ENCODE measurements at places on chromosomes 3 and 15.

DNA sequence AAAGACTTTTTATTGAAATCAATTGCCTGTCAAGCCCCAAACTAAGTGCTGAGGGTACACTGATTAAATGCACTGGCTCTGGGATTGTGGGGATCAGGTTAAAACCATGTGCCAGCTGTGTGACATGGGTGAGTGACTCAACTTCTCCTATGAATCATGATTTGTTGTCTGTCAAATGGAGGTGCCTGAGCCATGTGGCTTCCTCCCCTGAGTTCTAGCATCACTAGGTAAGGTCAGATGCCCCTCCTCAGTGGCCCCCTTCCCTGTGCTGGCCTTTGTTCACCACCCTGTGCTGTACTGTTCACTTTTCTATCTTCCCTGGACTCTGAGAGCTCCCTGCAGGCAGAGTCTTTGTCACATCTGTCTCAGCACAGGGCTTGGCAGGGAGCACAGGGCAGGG lies 43.6 kb upstream of the ATP2B2 start:
- DNase-seq = no peak

- no peak for DNase-seq
Measured at GRCh38 chr3:121956363-121956762, 62.2 kb downstream of the SLC15A2 start.

DNA sequence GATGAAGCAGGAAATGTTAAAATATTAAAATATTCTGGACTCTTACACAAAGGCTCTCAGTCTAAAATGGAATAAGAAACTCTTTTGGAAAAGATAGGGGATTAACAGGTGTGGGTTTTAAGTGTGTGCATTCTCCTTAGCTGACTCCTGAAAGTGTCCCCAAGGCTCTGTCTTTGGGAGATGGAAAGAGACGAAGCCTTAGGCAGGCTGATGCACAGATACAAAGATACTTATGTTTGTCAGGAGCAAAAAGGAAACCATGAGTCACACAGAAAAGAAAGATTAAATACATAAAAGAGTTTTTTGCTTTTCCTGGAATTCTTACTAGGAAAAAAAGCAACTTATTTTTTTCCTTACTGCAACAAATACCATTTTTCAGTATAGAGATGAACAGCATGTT lies 23.8 kb upstream of the ABI3BP start:
- no peak for DNase-seq

GRCh38 chr15:66491846-66492245 lies 5.7 kb downstream of the SNAPC5 start:
- DNase-seq = no peak

GRCh38 chr3:183318877-183319276 lies 65.8 kb downstream of the B3GNT5 start:
- no peak for DNase-seq

- DNase-seq = no peak
Measured at GRCh38 chr3:10432156-10432845, 73.1 kb downstream of the ATP2B2 start.

- DNase-seq = no peak
Measured at GRCh38 chr3:195131176-195131575, 139.8 kb downstream of the XXYLT1 start.

DNA sequence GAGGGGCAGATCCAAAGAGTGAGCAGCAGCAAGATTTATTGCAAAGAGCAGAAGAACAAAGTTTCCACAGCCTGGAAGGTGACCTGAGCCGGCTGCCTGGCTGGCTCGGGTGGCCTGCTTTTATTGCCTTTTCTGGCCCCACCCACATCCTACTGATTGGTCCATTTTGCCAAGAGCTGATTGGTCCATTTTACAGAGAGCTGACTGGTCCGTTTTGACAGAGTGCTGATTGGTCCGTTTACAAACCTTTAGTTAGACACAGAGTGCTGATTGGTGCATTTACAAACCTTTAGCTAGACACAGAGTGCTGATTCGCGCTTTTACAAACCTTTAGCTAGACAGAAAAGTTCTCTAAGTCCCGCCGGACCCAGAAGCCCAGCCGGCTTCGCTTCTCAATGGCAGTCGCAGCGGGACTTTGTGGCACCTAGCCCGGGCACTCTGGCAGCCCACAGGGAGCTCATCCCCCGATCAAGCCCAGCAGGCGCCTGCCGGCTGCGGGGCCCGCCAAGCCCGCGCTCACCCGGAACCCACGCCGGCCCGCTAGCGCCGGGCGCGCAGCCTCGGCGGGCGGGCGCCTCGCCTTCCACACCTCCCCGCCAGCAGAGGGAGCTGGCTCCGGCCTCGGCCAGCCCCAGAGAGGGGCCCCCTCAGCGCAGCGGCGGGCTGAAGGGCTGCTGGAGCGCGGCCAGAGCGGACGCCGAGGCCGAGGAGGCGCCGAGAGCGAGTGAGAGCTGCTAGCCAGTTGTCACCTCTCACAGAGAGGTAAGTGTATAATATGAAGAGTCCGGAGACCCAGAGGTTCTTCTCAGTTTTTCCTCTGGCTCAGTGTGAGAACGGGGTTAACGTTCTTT lies 339.2 kb downstream of the CHL1 start:
- DNase-seq = no peak
